ENCODE measurements at places on chromosomes 4 and X.

DNA sequence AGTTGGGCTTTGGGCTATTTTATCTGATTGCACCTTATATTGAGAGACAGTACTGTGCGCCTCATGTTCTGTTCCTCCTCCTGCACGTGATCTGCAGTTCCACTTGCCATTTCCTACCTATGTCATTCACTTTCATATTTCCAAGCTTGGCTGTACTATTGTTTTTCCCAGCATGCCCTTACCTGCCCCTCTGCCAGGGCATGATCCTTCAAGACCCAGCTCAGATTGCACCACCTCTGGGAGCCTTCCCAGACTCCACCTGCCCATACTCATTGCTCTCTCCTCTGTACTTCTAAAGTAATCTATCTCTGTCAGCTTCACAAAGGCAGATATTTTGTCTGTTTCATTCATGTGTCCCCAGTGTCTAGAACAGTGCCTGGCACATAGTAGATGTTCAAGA lies 11.6 kb downstream of the SLC25A5 start:
- no peak for DNase-seq

- no peak for DNase-seq
Observed at GRCh38 chr4:126267689-126268088, 952.9 kb downstream of the FAT4 start.

DNA sequence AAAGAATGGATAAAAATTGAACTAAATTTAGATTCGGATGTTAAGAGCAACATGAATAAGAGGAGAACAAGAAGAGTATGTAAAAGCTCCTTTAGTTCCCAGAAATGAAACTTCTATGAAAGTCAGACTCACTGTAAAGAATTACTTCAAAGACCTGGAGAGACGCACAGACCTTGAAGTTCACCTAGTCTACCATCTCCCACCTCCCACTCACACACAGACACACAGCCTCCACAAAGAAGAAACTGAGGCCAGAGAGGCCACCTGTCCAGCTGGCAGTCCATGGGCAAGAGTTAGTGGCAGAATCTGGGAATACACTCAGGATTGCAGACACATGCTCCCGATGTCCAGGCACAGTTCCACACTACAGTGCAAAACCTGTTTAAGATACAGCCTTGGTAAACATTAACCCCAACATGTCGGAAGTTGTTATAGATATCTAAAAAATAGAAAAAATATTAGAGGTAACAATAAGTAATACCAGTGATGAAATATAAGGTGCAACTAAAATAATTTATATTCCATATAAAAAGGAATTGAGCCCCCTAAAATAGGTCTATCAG lies 288.8 kb downstream of the INPP4B start:
- no peak for DNase-seq

- peak; percentile 19 for DNase-seq
Observed at GRCh38 chrX:16671005-16671404, 21.0 kb downstream of the S100G start.

GRCh38 chr4:94341481-94342370 lies 910 bp downstream of the HPGDS start:
- DNase-seq = no peak

GRCh38 chr4:74428276-74428675 lies 16.7 kb upstream of the AREG start:
- DNase-seq = no peak

GRCh38 chrX:131910586-131910985 lies 112.5 kb upstream of the STK26 start:
- DNase-seq = no peak

- DNase-seq = peak; percentile 32
Observed at GRCh38 chr4:76897536-76898384, at the start of gene SOWAHB. Gene SOWAHB (minus strand): TSS chr4:76898144. CDS start chr4:76897849, 295 bp downstream.

DNA sequence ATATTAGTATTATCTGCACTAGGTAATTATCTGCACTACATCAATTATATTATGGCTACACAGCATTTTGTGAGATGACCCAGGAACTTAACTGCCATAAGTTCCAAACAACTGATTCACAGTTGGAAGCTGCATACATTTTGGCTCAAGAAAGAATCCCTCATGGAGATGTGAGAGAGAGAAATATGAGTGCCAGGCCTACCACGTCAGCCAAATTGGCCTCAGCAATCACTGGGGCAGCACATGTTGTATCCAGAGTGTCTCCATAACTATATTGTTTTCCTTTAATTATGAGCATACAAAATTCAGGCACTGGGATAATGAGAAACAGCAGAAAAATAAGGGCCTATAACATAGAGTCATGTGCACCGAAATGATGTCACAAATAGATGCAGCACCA lies 174.2 kb upstream of the DMD start:
- DNase-seq = no peak

- peak; percentile 75 for DNase-seq
Observed at GRCh38 chr4:148445071-148445859, 3.1 kb upstream of the NR3C2 start.

DNA sequence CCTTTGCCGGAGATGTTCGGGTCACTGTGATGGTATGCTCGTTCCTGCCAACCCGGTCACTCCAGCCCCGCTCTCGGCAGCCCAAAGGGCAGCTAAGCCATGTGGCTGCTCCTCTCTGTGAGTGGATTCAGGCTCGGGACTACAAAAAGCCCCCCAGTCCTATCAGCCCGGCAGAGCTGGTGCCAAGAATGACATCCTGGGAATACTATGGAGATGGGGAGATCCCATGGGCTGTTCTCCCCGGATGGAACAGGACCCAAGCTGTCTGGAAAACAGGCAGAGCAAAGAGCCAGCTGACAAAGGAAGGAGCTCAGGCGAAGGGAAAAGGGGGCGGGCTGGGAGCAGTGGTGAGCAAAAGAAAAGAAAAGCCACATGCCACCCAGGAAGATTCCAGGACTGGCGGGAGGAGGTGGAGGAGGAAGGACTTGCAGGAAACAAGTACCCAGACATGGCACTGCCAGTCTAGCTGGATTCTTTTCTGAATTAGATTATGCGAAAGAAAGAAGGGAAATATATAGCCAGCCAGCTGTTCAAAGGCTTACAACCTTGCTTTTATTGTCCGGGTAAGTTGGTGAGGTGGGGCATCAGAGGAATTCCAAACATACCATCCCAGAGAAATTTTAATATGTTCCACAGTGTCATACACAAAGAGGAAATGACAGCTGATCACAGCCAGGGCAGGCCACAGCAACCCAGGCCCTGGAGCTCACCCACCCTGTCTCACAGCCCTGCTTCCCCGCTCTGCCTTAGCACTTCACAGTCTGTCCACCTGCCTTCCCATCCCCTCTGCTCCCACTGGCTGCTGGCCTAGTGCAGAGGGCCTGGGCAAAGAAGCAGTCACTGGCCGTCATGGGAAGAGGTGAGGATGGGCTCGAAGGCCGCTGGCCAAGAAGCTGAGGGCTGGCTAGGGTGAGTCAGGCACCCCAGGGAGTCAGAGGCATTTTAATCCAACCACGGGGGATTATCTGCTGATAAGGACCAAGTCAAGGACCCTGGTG lies 3.4 kb downstream of the NDP start:
- no peak for DNase-seq

DNA sequence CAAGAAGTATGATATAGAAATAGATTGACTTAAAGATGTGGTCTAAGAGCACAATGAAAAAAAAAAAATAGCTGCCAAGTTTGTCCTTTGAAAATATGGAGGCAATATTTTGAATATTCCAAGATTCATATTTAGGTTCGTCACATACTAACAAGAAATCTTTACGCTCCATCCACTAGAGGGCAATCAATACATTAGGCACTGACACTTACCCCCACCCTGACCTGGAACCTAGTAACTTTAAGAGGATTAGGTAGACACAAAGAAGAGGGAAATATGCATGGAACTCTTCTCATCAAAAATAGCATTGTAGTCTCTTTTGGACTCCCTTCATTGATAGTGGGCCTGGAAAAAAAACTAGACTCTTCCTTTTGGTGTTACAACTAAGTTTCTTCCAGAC lies 1108.1 kb downstream of the PCDH19 start:
- DNase-seq = no peak

- no peak for DNase-seq
Observed at GRCh38 chrX:154000051-154000450, 19.7 kb downstream of the IRAK1 start.

DNA sequence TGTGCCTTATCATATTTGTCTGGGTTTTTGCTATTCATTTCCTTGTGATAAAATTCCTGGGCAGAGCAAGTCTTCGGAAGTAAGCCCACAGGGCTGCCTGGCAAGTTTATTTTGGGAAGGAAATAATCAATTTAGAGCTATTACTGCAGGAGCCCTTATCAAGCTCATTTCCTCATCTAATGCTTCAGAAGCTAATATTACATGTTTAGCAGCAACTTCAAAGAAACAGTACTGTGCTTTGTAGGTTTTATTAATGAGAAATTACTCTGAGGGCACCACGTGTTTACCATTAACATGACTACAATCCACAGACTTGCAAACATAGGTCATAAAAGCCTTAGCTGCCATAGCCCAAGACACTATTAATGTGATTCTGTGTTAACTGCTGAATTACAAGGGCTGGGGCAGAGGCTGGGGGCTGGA lies 540.0 kb downstream of the SPRY1 start:
- no peak for DNase-seq

- no peak for DNase-seq
Observed at GRCh38 chrX:36861601-36862000, 146.6 kb upstream of the FAM47C start.

GRCh38 chr4:38867478-38868058 lies at the start of gene FAM114A1:
Gene FAM114A1 (plus strand): TSS chr4:38867806. CDS start chr4:38878079, 10,273 bp downstream.
- peak; percentile 29 for DNase-seq

GRCh38 chr4:10164877-10165283 lies 48.3 kb upstream of the WDR1 start:
- no peak for DNase-seq

- DNase-seq = no peak
Observed at GRCh38 chrX:53421772-53422085, 725 bp downstream of the SMC1A start.

GRCh38 chr4:32003548-32003947 lies 1283.4 kb downstream of the PCDH7 start:
- no peak for DNase-seq

- no peak for DNase-seq
Observed at GRCh38 chr4:101689220-101689619, 101.3 kb upstream of the BANK1 start.

GRCh38 chr4:22434895-22435294 lies 81.0 kb downstream of the ADGRA3 start:
- no peak for DNase-seq

- no peak for DNase-seq
Observed at GRCh38 chr4:119597377-119597776, 31.2 kb downstream of the PDE5A start.

DNA sequence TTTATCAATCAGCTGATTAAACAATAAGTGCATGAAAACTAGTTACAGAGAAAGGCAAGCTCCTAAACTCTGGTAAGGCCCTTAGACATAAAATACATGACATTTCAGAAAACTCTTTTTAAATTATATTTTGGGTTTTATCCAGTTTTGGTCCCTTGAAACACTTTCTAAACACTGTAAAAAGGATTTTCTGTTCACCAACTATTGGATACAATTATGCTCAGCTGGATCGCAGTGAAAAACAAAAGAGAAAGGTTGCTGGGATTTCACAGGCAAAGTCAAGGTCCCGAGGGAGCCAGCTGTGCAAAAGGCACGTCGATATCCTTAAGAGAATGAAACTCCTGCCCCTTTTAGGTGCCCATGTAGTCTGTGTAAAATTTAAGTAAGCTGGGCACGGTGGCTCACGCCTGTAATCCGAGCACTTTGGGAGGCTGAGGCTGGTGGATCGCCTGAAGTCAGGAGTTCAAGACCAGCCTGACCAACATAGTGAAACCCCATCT lies 1018.4 kb upstream of the INTU start:
- DNase-seq = no peak

GRCh38 chr4:4539481-4539880 lies 2.4 kb downstream of the STX18 start:
- DNase-seq = no peak

GRCh38 chr4:187302457-187303150 lies 578.9 kb upstream of the FAT1 start:
- no peak for DNase-seq

GRCh38 chrX:118153270-118153669 lies 36.7 kb upstream of the KLHL13 start:
- no peak for DNase-seq

- DNase-seq = no peak
Observed at GRCh38 chrX:107654566-107654871, 26.2 kb downstream of the PRPS1 start.

DNA sequence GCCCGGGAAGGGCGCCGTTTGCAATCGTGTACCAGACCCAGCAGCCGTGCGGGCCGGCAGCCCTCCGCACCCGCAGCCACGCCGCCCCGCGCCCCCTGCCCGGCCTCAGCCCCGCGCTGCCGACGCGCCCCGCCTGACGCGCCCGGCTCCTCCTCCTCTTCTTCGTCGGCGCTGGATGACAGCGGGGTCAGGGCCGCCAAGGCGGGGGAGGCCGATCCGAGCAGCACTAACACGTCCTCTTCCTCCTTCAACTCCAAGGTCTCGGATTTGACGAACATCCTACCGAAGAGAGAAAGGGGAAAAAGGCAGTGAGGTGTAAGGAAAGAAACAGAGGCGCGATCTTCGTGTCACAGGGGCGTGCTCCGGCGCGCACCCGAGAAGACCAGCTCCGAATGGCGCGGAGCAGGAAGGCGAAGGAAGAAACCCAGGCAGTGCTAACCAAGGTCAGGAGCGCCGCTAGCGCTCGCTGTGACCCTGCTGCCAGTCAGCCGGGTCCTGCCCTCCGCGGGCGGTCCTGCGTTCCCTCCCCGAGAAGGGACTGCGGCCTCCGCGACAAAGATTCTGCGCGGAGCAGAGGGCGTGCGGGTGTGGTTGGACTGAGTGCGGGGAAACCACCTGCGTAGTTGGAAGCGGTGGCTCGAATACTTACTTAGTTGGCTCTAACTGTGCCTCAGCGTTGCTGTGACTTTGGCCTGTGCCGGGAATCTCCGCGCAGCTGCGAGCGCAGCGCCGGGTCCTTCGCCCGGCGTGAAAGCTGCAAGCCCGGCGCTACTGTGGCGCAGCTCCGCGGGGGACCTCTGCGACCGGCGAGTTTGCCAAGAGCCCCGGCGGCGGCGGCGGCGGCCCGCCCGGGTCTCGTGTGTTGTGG lies 548 bp downstream of the NEUROG2 start:
- DNase-seq = peak; percentile 46

GRCh38 chr4:10192331-10192730 lies 75.7 kb upstream of the WDR1 start:
- DNase-seq = no peak

DNA sequence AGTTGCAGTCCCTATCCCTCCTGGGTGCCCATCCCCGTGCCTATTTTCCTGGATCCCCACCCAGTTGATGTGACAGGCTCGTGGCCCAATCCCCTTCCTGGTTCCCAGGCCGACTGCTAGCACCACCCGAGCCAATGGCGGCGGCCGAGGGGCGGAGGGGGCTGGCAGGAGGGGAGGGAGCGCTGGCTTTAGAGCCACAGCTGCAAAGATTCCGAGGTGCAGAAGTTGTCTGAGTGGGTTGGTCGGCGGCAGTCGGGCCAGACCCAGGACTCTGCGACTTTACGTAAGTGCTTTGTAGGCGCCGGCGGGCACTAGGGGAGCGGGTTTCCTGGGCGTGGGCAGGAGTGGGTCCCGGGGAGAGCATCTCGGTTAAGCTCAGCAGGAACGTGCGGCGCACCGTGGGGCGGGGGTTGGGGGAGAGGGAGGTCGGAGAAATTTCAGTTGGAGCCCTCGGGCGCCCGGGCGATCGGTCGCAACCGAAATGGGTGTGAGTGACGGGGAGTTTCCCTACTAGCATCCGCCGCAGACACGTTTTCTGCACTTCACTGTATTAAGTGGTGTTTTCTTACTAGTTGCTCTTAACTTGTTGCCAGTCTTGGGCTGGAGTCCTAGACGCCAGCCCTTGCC lies at the start of gene PLS3:
PLS3 (plus strand) TSS at position 197 of the 627 bp plus-strand sequence. CDS start 49,077 bp downstream, outside the sequence.
- DNase-seq = no peak

GRCh38 chr4:167616476-167616875 lies 382.2 kb upstream of the SPOCK3 start:
- DNase-seq = no peak

- DNase-seq = no peak
Observed at GRCh38 chr4:145271194-145271593, 90.8 kb upstream of the OTUD4 start.

Data from activated naive CD4-positive, alpha-beta T cell treated with anti-CD3 and anti-CD28 coated beads, Interleukin-2, amount 50 U/mL, for 16 hours (primary cell).